ENCODE measurements at places on chromosomes 7 and 10. TPM values are rescaled to one million over a fixed set of nuclear protein-coding genes. Genes with fewer than 3 reads are reported as not detected.

TDRD1 gene
- total RNA-seq, result 0.67 TPM

- no peak for DNase-seq
- H3K36me3 ChIP-seq, result no peaks in the 10 kb centered on the region
- no peak overlapping the region for H3K4me3 ChIP-seq
- no peaks in the 10 kb centered on the region for H3K4me1 ChIP-seq
- no peaks in the 10 kb centered on the region for H3K27me3 ChIP-seq
- H3K27ac ChIP-seq, result no peak overlapping the region
Measured at GRCh38 chr7:48077423-48077822, 11.6 kb upstream of the UPP1 start.

TRPV6 gene
- total RNA-seq, result 0.25 TPM

GRCh38 chr7:111290419-111290818 is 199.5 kb downstream of the LRRN3 start:
- no peaks in the 10 kb centered on the region for H3K36me3 ChIP-seq
- no peaks in the 10 kb centered on the region for H3K27me3 ChIP-seq
- DNase-seq, result no peak

Measured in thyroid gland (tissue), 4 donors.